T-cell (primary cell): ENCODE measurements at places on chromosomes 11 and 22.

- peaks cover 10% of the 10 kb centered on the region for H3K36me3 ChIP-seq
- H3K27me3 ChIP-seq, result no peaks in the 10 kb centered on the region
- no peaks in the 10 kb centered on the region for H3K4me1 ChIP-seq
- no peak overlapping the region for H3K27ac ChIP-seq
These were observed 29.0 kb downstream of the DDX10 start for GRCh38 chr11:108693852-108694251.

- H3K27ac ChIP-seq, result no peak overlapping the region
- DNase-seq, result no peak
- H3K27me3 ChIP-seq, result peaks cover 49% of the 10 kb centered on the region
- peaks cover 7% of the 10 kb centered on the region for H3K4me1 ChIP-seq
- H3K4me3 ChIP-seq, result no peak overlapping the region
These were observed 20.6 kb upstream of the MUC5B start for GRCh38 chr11:1202154-1202775.

GRCh38 chr11:124841840-124842239, 23.4 kb upstream of the ROBO3 start:
- no peak for DNase-seq
- peaks cover 41% of the 10 kb centered on the region for H3K27me3 ChIP-seq
- H3K36me3 ChIP-seq, result no peaks in the 10 kb centered on the region
- no peak overlapping the region for H3K27ac ChIP-seq

DNA sequence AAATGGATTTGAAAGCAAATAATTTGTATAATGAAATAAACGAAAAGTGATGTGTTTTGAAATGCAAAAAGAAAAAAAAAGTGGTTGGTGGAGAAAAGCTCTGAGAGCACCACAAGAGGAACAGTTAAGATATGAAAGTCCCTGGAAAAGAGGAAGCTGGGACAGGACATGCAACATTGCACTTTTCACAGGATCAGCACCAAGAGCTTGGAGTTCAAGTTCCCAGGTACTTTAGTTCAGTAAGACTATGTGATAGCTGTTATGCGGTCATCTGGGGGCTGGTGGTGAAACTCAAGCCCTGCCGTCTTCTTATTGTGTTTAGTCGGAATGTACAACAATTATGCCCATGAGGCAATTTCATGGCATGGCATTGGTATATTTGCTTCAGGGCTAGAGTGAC, 17.1 kb upstream of the MS4A4A start:
- H3K4me1 ChIP-seq, result no peaks in the 10 kb centered on the region
- DNase-seq, result no peak

DNA sequence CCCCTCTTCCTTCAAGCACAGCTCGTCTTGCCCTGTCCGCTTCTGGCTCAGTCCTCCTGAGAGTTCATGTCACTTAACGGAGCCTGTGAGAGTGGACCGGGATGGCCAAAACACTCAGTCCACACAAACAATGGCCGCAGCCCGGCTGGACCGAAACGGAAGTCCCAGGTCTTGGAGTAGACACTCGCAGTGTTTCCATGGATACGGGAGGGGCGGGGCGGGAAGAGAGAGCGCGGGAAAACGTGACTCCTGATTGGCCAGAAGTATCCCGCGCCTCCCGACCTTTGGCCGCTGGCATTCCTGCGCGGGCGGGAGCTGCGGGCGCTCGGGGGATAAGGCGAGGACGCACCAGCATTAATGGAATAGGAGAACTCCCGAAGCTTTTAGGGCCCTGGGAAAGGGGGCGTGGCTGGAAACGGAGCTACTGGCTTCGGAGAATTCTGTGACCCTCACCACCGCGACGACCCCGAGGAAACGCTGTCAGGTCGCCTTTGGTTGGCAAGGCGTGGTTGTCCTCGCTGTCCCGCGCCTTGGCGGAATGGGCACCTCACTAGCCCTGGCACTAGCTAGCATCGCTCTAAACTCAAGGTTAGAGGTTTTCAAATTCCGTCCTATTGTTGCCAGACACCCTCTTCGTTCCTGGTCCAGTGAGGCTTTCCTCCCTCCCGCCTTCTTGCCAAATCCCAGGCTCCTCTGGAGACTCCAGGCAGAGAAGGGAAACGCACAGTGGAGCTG, at the start of the genes NLRP14 and ZNF214:
Gene NLRP14, plus strand, starts transcription at position 297 of the 735 bp plus-strand sequence. CDS start 18,108 bp downstream, outside the sequence.
Gene ZNF214, minus strand, starts transcription at position 164 of the 735 bp plus-strand sequence. CDS start 17,511 bp downstream, outside the sequence.
- peaks cover 21% of the 10 kb centered on the region for H3K27me3 ChIP-seq
- peaks cover 4% of the 10 kb centered on the region for H3K4me1 ChIP-seq
- H3K27ac ChIP-seq, result no peak within 1 kb of the TSS
- no peak within 1 kb of the TSS for H3K4me3 ChIP-seq
- H3K36me3 ChIP-seq, result no peaks in the 10 kb centered on the region

- no peaks in the 10 kb centered on the region for H3K36me3 ChIP-seq
- no peak for DNase-seq
- H3K27me3 ChIP-seq, result no peaks in the 10 kb centered on the region
- no peak overlapping the region for H3K4me3 ChIP-seq
- H3K27ac ChIP-seq, result no peak overlapping the region
These were observed 62.8 kb downstream of the NCAM1 start for GRCh38 chr11:113023986-113024385.

GRCh38 chr11:133790995-133791394, 54.3 kb downstream of the SPATA19 start:
- DNase-seq, result no peak
- no peaks in the 10 kb centered on the region for H3K36me3 ChIP-seq
- H3K4me3 ChIP-seq, result no peak overlapping the region
- no peaks in the 10 kb centered on the region for H3K4me1 ChIP-seq

DNA sequence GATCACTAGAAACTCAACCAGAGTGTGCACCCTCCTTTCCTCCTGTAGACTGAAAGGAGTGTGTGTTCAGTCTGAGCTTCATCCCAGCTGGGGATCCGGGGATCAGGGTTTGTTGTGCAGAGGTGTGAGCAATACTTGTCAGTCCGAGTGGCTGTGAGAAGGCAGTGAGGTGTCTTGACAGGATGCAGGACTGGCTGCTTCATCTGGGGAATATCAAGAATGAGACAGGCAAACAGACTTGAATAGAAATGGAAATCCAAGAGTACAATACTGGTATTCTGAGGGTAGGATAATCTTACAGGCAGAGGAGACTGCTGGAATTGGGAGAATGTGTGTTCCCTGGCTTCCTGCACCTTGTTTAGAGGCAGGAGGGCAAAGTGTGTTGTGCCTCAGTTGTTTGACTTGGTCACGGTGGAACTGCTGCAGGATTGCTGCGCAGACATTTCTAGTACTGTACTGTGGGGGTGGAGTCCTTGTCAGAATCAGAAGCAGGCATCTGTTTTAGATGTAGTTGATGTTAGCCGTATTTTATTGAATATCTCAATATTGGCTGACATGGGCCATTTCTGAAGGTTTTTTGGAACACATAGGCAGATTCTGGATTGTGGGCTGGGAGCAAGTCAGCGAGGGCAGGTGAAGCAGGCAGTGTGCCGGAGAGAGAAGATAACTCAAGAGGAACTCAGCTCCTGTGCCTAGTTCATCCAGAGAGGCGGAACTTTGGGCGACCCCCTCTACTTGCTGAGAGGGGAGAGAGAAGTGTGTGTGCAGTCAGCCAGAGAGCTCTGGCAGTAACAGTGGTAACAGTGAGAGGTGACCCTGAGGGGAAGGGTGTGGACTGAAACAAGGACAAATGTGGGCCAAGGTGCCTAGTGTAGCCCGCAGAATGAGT, 27.1 kb upstream of the GRK2 start:
- H3K36me3 ChIP-seq, result peaks cover 16% of the 10 kb centered on the region
- H3K4me1 ChIP-seq, result peaks cover 54% of the 10 kb centered on the region
- H3K27me3 ChIP-seq, result no peaks in the 10 kb centered on the region
- peak overlapping the region; percentile 35 for H3K4me3 ChIP-seq
- H3K27ac ChIP-seq, result peak overlapping the region; percentile 71

DNA sequence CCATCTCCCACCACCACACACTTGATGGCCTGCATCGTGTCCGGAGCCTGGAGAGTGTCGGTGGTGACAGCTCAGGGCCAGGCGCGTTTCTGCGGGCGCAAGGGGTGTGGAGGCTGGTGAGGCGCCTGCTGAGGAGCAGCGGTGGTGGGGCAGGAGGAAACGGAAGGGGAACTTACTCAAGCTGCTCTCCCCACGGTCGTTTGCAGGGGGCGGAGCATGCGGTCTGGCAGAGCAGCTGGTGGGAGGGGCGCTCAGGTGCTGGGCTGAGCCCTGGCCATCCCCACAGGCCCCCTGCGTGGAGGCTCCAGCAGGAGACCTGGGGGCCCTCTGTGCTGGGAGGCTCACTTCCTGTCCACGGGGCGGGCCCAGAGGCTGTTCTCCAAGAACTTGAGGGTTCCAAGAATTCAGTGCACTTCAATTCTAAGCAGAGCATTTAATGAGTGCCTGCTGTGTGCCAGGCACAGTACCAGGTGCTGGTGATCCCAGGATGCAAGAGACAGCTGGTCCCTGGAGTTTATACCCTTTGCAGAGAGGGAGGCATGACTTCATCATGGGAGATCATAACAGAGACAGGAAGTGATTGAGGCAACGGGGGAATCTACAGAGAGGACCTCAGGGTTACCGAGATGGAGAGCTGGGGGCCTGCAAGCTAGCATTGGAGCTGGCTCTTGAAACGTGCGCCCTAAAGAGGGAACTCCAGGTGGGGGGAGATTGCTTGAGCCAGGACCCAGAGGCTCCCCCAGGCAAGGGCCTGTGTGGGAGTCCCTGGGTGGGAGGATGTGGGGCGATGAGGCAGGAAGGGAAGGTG, at the start of gene RAC2:
Gene RAC2, minus strand, starts transcription at position 156 of the 808 bp plus-strand sequence. Its CDS starts 121 bp downstream, at position 35.
- H3K27me3 ChIP-seq, result no peaks in the 10 kb centered on the region
- H3K4me1 ChIP-seq, result peaks cover 33% of the 10 kb centered on the region
- peak within 1 kb of the TSS; percentile 96 for H3K4me3 ChIP-seq
- H3K27ac ChIP-seq, result peak within 1 kb of the TSS; percentile 88
- H3K36me3 ChIP-seq, result peaks cover 5% of the 10 kb centered on the region

GRCh38 chr11:69451289-69451688, 30.2 kb upstream of the LINC01488 start:
- DNase-seq, result no peak
- no peaks in the 10 kb centered on the region for H3K36me3 ChIP-seq
- no peak overlapping the region for H3K4me3 ChIP-seq
- peaks cover 49% of the 10 kb centered on the region for H3K27me3 ChIP-seq
- no peak overlapping the region for H3K27ac ChIP-seq
- H3K4me1 ChIP-seq, result no peaks in the 10 kb centered on the region

- peaks cover 6% of the 10 kb centered on the region for H3K4me1 ChIP-seq
- H3K27ac ChIP-seq, result no peak overlapping the region
- DNase-seq, result no peak
These were observed 21.6 kb downstream of the APOL1 start for GRCh38 chr22:36274531-36274930.

DNA sequence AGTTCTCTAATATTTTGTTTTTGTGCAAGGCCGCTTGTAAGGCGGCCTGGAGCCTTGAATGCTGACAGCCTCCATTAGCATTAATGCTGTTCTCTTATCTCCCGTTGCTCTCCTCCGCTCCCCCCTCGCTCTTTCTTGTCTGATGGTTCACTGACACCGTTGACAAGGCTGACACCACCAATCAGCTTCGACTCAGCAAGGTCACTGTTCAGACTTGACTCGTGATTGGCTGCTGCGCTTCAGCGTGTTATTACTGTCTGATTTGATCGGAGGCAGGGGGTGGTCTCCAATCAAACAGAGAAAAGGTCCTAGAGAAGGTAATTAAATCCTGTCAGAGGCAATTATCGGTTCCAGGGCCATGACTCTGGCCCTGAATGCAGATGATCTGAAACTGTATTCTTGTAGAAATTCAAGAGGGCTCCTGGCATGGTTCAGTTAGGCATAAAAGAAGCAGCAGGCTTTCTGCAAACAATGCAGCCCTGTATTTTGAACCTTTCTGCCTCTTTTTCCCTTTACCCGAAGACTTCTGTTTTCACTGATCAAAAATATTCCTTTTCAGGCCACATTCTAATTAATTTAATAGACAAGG, 49.3 kb upstream of the MPPED2 start:
- H3K4me1 ChIP-seq, result no peaks in the 10 kb centered on the region
- DNase-seq, result no peak
- H3K27me3 ChIP-seq, result no peaks in the 10 kb centered on the region
- H3K36me3 ChIP-seq, result no peaks in the 10 kb centered on the region

GRCh38 chr11:27018902-27019529, 21.6 kb upstream of the BBOX1 start:
- DNase-seq, result no peak
- H3K27me3 ChIP-seq, result no peaks in the 10 kb centered on the region
- H3K36me3 ChIP-seq, result no peaks in the 10 kb centered on the region
- H3K27ac ChIP-seq, result no peak overlapping the region
- no peaks in the 10 kb centered on the region for H3K4me1 ChIP-seq
- no peak overlapping the region for H3K4me3 ChIP-seq

DNA sequence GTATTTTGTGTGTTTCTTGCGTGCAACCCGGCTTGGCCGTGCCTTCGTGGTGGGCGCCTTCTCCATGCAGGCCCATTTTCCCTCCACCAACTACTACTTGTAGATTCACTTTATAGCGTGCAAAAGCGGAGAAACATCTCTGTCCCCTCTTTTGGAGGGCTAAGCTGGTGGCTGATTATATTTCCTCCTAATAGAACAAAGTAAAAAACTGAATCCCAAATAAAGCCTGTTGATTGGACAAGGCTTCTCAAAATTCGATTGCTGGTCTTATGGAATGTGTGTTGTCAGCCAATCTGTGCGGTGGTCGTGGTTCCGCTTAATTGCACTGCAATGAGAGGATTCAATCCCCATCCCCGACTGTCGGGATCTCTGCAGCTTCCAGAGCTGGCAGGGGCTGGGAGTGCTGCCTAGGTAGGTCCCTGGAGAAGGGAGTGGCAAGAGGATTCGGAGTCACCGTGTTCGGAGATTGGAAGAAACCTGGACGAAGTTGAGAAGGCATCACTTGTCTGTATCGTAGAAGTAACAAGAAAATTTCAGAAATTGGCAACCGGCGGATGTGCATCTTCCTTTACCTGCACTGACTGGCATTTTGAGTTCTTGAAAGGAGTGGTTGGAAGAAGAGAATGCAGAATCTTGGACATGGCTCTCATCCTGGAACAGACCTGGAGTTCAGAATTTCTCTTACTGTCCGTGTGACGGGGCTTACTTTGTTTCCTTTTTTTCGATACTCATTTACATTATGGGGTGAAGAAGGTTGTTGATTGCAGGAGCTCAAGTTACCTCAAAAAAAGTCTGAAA, 1.1 kb downstream of the HMGXB4 start:
- no peaks in the 10 kb centered on the region for H3K27me3 ChIP-seq
- DNase-seq, result no peak
- peaks cover 8% of the 10 kb centered on the region for H3K4me1 ChIP-seq
- H3K27ac ChIP-seq, result peak overlapping the region; percentile 58
- peak overlapping the region; percentile 77 for H3K4me3 ChIP-seq
- peaks cover 7% of the 10 kb centered on the region for H3K36me3 ChIP-seq

- no peak for DNase-seq
- no peaks in the 10 kb centered on the region for H3K36me3 ChIP-seq
- no peak overlapping the region for H3K4me3 ChIP-seq
- H3K27me3 ChIP-seq, result no peaks in the 10 kb centered on the region
These were observed 55.1 kb downstream of the BTG4 start for GRCh38 chr11:111456859-111457730.

- H3K4me1 ChIP-seq, result no peaks in the 10 kb centered on the region
- H3K36me3 ChIP-seq, result no peaks in the 10 kb centered on the region
- H3K27ac ChIP-seq, result no peak overlapping the region
- DNase-seq, result no peak
These were observed 37.0 kb downstream of the AP2A2 start for GRCh38 chr11:962688-963087.

- H3K4me1 ChIP-seq, result peaks cover 30% of the 10 kb centered on the region
- peaks cover 22% of the 10 kb centered on the region for H3K36me3 ChIP-seq
- H3K4me3 ChIP-seq, result peak overlapping the region; percentile 93
- DNase-seq, result no peak
These were observed 1.6 kb downstream of the ATG2A start for GRCh38 chr11:64915376-64915887.
